MM.1S (cell line): ENCODE measurements at places on chromosomes 6 and 20.

- H3K27ac ChIP-seq = no peak overlapping the region
- H3K27me3 ChIP-seq = no peaks in the 10 kb centered on the region
- H3K4me1 ChIP-seq = peaks cover 20% of the 10 kb centered on the region; the same call in 1 of the 2 replicates
- H3K36me3 ChIP-seq = peaks cover 46% of the 10 kb centered on the region
- DNase-seq = no peak
These were observed 1.7 kb downstream of the SNHG17 start for GRCh38 chr20:38433304-38433972.

- H3K4me3 ChIP-seq = no peak overlapping the region
- no peaks in the 10 kb centered on the region for H3K36me3 ChIP-seq
- H3K27me3 ChIP-seq = no peaks in the 10 kb centered on the region
- no peak for DNase-seq
- no peaks in the 10 kb centered on the region for H3K4me1 ChIP-seq
- H3K27ac ChIP-seq = no peak overlapping the region
These were observed 160.4 kb upstream of the TAB2 start for GRCh38 chr6:149157126-149157525.

GRCh38 chr6:136655239-136656014 lies 105.2 kb upstream of the MAP7 start:
- DNase-seq = no peak
- H3K36me3 ChIP-seq = no peaks in the 10 kb centered on the region
- H3K4me1 ChIP-seq = peaks cover 13% of the 10 kb centered on the region
- no peak overlapping the region for H3K27ac ChIP-seq

- no peaks in the 10 kb centered on the region for H3K36me3 ChIP-seq
- H3K27ac ChIP-seq = no peak overlapping the region
- H3K4me3 ChIP-seq = no peak overlapping the region
- no peaks in the 10 kb centered on the region for H3K27me3 ChIP-seq
- H3K4me1 ChIP-seq = no peaks in the 10 kb centered on the region
- no peak for DNase-seq
These were observed 7.5 kb upstream of the BFSP1 start for GRCh38 chr20:17538517-17539170.

DNA sequence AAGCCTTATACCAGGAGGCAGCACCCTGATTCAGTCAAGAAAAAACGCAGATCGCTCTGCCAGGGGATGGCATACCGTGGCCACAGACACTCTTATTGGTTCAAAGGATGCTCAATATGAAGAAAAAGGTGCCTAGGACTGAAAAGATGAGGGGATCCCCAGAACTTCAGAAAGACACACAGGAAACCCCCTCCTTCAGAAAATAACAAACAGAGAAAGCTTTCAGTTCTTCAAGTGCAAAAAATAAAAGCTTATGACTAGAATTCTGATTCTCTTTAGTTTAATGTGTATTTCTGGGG lies 17.7 kb upstream of the MYB start:
- no peaks in the 10 kb centered on the region for H3K36me3 ChIP-seq
- H3K27ac ChIP-seq = peak overlapping the region; percentile 0; the same call in 1 of the 2 replicates
- peaks cover 8% of the 10 kb centered on the region; the same call in 1 of the 2 replicates for H3K4me1 ChIP-seq
- H3K4me3 ChIP-seq = no peak overlapping the region

GRCh38 chr6:5014072-5014561 lies 10.3 kb upstream of the RPP40 start:
- DNase-seq = no peak
- no peak overlapping the region for H3K4me3 ChIP-seq
- H3K36me3 ChIP-seq = no peaks in the 10 kb centered on the region
- no peak overlapping the region for H3K27ac ChIP-seq

GRCh38 chr6:52550870-52551269 lies 26.0 kb downstream of the TRAM2 start:
- H3K27ac ChIP-seq = peak overlapping the region; percentile 94; the same call in 1 of the 2 replicates
- no peak overlapping the region for H3K4me3 ChIP-seq
- DNase-seq = no peak
- no peaks in the 10 kb centered on the region for H3K27me3 ChIP-seq
- H3K4me1 ChIP-seq = peaks cover 94% of the 10 kb centered on the region

DNA sequence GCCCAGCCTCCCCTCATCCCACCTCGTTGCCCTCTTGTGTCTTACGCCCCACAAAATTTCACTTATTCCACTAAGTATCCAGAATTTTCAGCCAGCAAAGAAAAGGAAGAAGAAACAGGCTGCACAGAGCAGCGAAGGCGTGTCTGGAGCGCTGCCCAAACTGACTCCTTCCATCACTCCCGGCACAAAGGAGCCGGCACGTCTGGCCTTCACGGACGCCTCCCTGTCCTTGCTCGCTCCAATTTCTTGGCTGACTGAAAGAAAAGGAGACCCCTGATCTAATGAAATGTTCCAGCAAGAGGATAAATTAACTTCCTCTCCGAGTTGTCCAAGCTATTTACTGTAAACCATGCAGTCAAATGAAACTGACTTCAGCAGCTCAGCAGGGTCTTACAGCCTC lies 152.3 kb upstream of the CDH4 start:
- no peak overlapping the region for H3K27ac ChIP-seq
- H3K36me3 ChIP-seq = no peaks in the 10 kb centered on the region
- no peaks in the 10 kb centered on the region; the same call in 1 of the 2 replicates for H3K27me3 ChIP-seq
- H3K4me1 ChIP-seq = no peaks in the 10 kb centered on the region
- no peak overlapping the region for H3K4me3 ChIP-seq

DNA sequence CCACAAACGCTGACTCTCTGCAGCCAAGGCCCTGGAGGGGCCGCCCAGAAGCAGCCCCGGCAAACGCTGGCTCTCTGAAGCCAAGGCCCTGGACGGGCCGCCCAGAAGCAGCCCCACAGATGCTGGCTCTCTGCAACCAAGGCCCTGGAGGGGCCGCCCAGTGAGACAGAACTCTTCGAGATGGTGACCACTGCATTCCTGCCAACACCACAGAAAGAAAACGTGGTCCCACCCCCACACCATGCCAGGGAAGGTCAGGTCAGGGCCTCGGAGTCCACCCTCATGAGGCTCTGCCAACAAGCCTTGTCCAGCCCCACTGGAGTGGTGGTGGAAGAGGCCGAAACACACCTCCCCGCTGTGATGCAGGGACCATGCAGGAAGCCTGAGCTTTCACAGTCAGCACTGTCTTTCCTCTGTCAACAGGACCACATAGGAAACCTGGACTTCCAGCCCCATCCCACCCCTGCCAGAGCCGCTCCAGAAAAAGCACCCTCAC lies 97.5 kb downstream of the DLL1 start:
- H3K36me3 ChIP-seq = no peaks in the 10 kb centered on the region
- no peaks in the 10 kb centered on the region for H3K4me1 ChIP-seq
- DNase-seq = no peak
